ENCODE measurements at places on chromosomes 3 and 15.

- no peak for DNase-seq
Measured at GRCh38 chr3:128068156-128068620, 16.0 kb downstream of the SEC61A1 start.

DNA sequence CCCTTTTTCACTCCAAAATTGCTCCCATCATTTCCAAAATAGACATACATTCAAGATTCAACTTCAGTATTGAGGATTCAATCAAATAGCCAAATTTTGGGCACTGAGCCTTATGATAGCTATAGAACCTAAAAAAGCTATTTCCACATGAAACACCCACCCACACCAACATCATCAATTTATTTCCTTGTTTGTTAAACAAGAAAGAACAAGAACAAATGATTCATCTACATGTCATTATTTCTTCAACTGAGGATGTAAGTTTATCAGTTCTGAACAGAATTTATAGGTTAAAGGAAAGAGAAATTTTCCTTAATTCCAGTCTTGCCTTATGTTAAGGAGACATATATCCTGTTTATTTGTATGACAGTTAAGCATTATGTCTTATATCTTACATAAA lies 32.2 kb downstream of the DPPA2 start:
- DNase-seq, result no peak

DNA sequence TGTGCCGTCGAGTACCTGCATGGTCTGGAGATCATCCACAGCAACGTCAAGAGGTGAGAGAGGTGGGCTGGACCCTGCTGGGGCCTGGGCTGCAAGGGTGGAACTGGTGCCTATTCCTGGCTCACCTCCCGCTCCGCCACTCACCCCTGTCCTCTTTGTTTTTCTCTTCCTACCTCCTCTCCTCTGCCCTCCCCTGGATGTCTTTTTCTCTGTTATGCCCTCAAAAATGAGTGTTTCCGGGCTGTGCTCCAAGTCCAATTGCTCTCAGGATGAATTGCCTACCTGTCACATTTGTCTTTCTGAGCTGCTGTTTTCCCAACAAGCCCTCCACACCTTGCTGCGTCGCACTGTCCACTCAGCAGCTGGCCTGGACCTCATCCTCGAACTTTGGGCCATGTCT lies 28.5 kb upstream of the TATDN2 start:
- no peak for DNase-seq

DNA sequence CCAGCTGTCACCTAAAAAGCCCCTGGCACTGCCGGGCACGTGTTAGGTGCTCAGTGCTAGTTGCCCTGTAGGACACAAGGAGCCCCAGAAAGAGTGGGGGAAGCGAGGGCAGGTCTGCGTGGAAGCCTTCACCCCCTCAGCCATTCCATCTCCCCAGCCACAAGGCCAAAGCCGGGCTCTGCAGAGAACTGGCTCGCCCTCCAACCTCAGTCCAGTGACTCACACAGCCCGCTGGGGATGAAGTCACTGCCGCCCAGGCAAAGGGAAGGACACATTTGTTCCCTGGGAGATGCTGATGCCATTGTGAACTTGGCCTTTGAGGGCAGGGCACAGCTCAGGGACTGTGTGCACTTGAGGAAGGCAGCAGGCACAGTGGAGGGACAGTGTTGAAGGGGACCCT lies 48.1 kb downstream of the IQSEC1 start:
- DNase-seq, result peak; percentile 12

DNA sequence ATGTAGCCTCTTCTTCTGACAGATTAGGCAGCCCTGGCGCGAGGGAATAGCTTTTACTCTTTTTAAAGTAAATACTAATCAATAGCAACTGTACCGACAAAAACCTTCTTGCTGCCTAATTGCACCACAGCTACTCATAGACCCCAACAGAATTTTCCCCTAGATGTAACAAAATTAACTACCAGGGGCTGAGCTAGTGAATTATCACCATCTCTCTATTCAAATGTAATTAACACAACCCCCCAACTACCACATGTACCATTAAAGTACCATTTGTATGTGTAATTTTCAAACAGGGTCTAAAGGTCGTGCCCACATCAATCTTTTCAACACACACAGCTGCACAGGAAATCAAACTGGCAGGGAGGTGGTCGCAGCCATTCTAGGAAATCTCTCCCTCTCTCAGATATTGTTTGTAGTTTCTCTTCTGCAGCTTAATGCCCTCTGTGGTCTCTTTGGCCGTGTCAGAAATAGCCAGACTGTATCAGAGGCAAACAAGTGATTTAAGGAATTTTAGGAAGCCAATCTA lies 322.9 kb downstream of the RORA start:
- no peak for DNase-seq

GRCh38 chr3:187280644-187281043 lies 10.9 kb downstream of the MASP1 start:
- DNase-seq, result no peak

DNA sequence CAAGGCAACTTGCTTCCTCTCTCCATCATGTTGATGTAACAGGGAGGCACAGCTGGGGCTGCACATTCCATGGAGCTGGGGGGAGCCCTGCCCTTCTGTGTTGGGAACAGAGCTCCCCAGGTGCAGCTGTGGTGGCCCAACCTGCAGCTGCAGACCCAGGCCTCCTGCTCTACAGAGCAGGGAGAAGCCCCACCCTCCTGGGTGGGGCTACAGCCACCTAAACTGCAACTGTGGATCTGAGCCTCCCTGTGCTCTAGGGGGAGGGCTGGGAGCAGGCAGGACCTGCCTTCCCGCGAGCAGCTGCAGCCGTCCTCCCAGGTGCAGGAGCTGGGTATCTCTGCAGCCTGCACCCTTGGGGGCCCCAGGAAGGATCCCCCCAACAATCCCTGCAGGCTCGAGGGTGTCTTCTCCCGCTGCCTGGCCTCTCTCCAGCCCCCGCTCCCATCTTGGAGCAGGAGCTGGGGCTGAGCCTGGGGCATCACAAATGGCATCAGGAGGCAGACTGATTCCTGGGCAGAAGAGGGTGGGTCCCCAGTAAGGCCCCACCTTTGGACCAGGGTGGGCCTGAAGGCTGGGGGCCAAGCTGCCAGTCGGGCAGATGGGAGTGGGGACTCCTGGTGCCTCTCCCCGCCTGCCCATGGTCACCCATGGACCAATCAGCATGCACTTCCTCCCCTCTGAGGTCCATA lies 7.4 kb downstream of the LRRC58 start:
- no peak for DNase-seq

DNA sequence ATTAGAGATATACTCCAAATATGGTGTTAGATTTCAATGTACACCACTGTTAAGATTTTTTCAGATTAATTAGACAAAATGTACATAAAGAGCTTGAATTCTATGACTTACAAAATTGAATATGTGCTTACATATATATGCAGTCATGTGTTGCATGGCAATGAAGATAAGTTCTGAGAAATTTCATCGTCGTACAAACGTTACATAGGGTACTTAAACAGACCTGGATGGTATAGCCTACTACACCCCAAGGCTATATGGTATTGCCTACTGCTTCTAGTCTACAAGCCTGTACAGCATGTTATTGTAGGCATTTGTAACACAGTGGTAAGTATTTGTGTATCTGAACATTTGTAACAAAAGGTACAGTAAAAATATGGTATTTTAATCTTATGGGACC lies 9.3 kb downstream of the IL16 start:
- DNase-seq, result no peak

DNA sequence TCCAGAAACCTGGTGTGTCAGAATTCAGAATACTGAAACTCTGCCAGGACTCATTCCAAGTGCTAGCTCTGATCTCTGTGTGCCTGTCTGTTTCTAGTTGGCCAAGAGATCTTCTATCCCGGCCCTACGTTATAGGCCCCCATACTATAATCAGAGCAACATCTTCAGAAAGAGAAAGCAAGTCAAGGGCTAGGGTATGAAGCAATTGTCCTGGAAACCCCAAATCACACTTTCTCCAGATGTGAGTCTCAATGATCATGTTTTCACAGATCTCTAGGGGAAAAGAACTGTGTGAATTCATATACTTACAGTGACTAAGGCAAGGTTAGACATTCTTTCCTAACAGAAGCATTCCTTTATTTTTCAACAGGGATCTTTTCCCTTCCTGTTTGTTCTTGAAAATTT lies 309.7 kb downstream of the SLC9A9 start:
- peak; percentile 48 for DNase-seq

DNA sequence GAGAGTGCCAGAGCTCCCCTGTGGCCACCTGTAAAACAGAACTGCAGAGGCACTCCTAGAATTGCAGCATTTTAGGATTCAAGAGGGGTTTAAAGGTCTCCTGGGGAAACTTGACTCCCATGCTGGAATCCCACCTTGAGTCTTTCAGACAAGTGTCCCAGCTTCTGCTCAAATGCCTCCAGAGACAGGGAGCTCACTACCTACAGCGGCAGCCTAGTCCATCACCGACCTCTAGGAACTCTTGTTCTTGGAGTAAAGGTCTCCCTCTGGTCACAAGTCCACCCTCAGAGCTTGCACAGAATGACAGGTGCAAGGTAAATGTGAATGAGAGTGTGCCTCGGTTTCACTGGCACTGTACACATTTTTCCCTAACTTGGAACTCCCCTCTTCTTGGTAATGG lies 72.0 kb downstream of the NUP210 start:
- DNase-seq, result no peak

DNA sequence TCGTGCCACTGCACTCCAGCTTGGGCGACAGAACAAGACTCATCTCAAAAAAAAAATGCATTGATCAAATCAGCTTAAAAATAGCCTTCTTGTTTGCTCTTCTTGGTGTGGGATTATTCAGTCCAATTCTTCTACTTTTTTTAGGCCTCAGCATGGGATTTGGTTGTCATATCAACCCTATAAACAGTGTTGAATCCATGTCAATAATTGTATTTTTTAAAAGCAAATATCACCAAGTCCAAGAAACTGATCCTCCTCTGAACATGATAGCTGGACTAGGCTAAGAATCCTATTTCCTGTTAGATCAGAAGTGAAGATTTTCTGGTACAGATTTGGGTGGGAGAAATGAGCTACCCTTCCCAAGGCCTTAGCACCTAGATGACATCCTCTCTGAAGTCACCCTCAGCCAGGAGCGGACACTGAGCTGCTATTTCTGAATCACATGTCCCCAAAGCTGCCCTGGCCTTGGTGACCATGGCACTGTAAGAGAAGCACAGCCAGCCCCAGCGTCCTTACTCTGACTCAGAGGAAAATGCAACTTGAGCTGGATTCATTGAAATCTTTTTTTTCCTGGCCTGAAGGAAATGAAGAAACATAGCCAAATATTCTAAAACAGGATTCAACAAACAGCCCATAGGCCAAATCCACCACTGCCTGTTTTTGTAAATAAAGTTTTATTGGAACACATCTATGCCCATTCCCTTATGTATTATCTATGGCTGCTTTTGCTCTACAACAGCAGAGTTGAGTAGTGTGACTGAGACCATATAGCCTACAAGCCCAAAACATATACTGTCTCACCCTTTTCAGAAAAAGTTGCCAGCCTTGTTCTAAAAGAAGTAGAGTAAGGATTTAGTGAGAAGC lies 215.9 kb upstream of the CTDSPL start:
- no peak for DNase-seq

DNA sequence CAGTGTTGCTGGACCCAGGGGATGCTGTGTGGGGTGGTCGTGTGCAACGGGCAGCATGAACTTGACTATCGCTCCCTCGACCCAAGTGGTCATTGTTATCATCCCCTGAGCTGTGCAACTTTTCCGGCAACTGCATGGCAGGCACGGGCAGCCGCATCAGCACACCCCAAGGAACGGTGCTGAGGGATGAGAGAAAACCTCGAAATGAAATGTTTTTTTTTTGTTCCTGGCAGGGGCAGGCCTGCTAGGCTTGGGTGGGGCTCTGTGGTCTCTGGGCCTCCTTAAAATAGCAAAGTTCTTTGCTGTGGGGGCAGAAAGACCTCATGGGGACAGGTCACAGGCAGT lies 51.4 kb downstream of the CORO2B start:
- no peak for DNase-seq

DNA sequence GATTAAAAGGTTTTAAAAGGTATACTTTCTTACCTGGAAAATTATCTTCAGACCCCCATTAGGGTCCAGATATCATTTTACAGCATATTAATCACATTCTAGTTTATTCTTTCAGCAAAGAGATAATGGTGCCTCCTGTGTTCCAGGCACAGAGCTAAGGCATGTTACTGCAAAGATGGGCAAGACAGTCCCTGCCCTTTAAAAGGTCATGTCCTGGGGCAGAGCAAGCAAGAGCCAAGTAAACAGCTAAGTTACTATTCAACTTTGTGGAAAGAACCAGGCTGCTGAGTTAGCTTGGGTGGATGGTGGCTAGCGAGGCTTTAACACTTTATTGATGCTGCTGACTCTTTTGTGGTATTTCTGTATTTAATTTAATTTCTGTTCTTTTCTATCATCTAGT lies 75.0 kb downstream of the LRRC28 start:
- DNase-seq, result no peak

GRCh38 chr15:67531379-67531914 lies 10.5 kb downstream of the C15orf61 start:
- DNase-seq, result no peak

GRCh38 chr15:58771621-58772250 lies 634 bp downstream of the MINDY2 start:
- no peak for DNase-seq

- no peak for DNase-seq
Measured at GRCh38 chr3:128835096-128835495, 44.3 kb upstream of the ACAD9 start.

DNA sequence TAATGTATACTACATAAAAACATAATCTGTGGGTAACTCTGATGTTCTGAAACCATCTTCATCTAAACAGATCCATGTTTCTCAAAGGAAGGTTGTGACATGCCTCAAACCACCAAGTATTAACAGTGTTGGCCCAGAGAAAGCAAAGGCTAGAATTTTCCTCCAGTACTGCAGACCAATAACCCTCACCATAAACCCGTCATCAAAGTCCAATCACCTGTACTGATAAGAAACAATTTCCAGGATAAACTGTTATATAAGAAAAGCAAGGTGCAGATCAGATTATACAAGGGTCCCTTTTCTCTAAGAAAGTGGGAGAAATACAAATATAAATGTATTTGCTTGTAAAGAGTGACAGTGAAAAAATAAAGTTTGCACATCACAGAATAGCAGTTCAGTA lies 32.3 kb downstream of the TBC1D2B start:
- DNase-seq, result no peak

DNA sequence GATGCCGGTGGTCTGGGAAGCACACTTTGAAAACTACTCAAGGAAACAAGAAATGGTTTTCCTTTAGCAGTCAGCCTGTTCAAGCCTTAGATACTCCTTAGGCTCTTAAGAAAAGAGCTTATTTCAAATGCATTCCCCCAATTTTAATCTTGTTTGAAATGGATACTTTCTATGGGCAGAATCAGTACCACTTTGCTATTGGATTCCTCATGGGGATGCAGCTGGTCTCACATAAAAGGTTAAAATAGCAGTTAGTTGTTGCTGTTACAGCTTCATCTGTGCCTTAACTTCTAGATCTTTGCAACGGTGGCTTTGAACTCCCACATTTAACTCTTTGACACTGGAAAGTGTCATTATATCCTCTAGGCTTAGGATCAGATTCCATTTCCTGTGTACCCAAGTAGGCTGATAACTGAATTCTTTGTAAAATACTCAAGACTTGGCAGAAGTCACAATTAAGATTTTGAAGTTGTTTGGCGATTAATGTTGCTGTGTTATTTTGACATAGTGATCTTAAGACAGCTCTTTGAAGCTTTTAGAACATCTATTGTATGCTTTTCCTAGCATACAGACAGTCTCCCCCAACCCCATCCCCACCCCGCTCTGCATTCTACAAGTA lies 2.2 kb downstream of the THBS1 start:
- DNase-seq, result no peak

GRCh38 chr3:73324203-73325155 lies 263.0 kb downstream of the EBLN2 start:
- DNase-seq, result peak; percentile 11

- no peak for DNase-seq
Measured at GRCh38 chr3:196563721-196564225, 4.6 kb downstream of the WDR53 start.

Measured in AG09319 (cell line).